A172 (cell line): ENCODE measurements at places on chromosomes 11 and 22. TPM values are rescaled to one million over a fixed set of nuclear protein-coding genes. Genes with fewer than 3 reads are reported as not detected.

The RASSF10 gene
- total RNA-seq, result not detected in 2 replicates

The SLC22A9 gene
- total RNA-seq, result not detected in 2 replicates

DNA sequence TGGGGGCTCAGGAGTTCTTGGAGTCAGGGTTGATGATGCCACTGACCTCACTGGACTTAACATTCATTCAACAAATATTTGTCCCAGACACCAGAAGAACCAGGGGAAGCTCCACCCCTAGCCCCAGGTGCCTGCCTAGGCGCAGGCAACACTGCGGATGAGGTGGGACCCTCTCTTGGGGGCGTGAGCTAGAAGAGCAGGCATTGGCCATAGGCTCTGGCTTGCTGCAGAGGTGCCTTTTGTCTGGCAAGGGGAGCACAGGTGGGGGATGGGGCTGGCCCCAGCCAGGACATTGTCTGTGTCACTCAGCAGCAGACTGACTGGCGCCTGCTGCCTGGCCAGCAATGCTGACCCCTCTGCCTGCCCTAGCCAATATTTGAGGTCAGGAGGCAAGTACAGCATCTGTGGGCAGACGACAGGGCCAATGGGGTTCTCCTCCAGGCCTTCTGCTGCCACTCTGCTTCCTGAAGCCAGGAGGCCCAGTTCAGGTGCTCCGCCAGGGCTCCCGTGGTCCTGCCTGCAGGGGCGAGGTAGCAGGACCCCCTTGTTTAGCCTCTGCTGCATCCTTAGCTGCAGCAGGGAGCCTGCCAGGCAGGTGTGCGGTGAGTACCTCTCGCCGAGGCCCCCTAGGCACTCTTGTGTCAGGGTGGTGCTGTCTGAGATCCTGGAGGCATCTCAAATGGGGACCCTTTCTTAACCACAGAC lies 4.0 kb downstream of the LINC01488 start:
- DNase-seq, result no peak

- peak; percentile 10 for DNase-seq
These were observed 54.5 kb downstream of the CACNG2 start for GRCh38 chr22:36649066-36649465.

DNA sequence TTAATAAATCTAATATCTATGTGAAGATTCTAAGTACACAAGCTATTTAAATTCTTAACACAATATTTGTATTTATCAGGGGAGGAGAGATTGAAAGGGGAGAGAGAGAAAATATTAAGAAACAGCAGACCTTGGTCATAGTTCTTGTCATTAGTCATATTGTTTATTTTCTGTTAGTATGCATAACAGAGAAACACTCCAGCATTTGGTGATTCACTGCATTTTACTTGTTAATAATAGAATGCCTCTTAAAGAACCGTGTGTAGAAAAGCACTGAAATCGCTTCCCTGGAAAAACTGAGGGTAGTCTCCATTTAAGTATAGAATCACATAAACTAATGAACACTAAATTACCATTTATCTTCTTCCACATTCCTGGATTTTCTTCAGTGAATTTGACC lies 122.7 kb upstream of the TRPC6 start:
- DNase-seq, result peak; percentile 3

- no peak for DNase-seq
These were observed 35.7 kb downstream of the SFI1 start for GRCh38 chr22:31532060-31532459.

DNA sequence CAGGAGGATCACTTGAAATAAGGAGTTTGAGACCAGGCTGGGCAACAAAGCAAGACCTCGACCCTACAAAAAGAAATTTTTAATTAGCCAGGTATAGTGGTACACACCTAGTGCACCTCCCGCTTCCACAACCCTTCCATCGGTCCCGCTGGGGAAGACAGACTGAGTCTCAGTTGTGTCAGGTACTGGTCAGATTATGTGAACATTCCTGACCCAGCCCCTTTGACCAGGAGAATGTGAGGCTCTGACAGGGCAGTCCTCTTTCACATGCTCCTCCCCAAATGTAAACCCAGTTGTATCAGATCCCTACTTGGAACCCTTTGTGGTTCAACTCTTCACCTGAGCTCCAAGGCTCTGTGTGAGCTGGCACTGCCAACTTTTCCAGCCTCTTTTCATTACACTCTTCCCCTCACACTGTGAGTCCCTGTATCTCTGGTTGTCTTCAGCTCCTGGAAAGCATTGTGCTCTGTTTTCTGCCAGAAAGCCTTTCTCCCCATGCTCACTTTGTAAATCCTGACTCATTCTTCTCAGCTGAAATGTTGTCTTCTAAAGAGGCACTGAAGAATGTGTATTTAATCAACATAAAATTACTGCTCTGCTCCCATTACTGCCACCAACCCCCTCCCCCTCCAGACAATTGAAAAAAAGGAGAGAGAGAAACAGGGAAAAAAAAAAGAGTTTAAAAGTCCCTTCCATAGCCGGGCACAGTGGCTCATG lies 2.1 kb upstream of the TTLL12 start:
- no peak for DNase-seq

DNA sequence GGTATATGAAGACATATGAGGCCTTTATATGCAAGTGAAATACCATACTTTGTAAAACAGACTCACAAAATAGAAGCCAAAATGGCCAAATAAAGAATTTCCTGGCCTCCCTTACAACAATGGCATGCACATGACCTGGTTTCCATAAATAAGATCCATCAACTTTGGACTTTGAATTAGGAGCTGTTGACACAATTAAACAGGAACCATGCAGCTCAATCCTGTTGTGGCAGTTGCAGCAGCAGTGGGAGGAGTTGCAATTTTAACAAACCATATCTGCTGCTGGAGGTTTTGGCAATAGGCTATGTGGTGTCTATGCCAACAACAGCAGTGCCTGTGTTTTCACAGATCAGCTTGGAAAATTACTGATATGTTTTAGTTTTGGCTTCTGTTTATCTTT lies 818.6 kb downstream of the FAM181B start:
- DNase-seq, result no peak
